ENCODE measurements at places on chromosomes 1 and 21.

- DNase-seq, result no peak
Observed at GRCh38 chr1:174060090-174060489, 37.9 kb upstream of the RC3H1 start.

DNA sequence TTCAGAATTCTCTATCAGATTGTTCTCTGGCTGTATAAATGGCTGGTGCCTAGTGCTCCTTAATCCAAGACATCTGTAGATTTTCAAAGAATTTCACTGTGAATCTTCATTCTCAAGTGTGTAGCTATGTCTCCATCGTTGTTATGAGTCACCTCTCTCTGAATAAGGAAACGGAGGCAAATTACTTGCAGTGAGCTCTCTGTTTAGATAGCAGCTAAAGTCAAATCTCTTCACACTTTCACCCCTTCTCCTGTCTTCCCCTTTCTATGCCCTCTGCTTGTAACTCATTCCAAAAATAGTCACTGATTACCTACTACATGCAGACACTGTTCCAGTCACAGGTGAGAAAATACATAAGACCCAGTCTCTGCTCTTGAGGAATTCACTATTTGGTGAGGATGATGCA is 39.7 kb downstream of the CHML start:
- DNase-seq, result no peak

DNA sequence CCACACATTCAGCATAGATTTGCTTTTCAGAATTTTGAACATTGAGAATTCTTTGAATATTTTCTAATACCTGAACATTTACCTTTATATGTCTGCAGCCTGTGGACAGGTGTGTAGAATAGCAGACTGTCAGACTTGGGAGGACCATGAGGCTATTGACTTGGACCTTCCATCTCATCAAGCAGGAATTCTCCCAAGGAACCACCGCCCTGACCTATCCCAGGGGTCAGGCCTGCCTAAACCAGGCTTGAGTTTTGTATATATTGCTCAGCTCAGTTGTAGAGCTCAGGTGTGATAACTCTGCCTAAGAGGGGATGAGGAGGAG is 53.2 kb downstream of the RUNX1 start:
- no peak for DNase-seq

GRCh38 chr1:210373628-210373877 is 44.9 kb downstream of the HHAT start:
- no peak for DNase-seq

- no peak for DNase-seq
Observed at GRCh38 chr21:33968080-33968994, 52.7 kb upstream of the ATP5PO start.

GRCh38 chr1:187876775-187877174 is 1048.0 kb downstream of the PLA2G4A start:
- no peak for DNase-seq

GRCh38 chr1:216533776-216534175 is 110.5 kb upstream of the USH2A start:
- DNase-seq, result no peak

DNA sequence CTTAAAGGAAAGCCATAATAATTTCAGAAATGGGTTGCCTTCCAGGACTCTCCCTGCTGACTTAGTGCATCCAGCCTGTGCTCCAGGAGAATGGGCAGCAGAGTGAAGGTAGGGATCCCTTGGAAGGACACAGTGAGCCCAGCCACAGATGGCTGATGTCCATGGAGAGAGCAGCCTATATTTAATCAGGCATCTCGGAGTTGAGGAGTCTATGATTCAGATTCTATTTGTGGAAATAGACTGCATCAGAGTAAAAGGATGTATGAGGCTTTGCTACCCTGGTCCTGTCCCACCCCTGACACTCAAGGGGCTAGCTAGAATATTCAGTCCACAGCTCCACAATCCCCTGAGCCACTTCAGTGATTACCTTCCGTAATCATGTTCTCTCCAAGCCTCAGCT is 43.8 kb upstream of the PBX1 start:
- DNase-seq, result no peak

DNA sequence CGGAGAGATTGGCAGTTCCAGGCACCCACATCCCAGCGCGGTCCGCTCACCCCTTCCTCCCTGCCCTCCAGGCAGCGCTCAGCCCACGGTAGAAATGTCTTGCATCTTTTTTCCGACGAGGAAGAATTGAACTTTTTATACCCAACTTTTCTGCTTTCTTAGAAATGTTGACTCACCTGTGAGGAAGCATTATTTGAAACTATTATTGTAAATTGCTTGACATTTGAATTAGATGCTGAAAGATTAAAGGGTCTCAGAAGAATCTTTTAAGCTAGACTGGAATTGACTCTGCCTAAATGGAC is 912 bp upstream of the SIPA1L2 start:
- DNase-seq, result no peak

- DNase-seq, result no peak
Observed at GRCh38 chr1:65830306-65830705, 37.6 kb downstream of the PDE4B start.

- no peak for DNase-seq
Observed at GRCh38 chr1:165871311-165872067, 44.1 kb downstream of the UCK2 start.

- DNase-seq, result no peak
Observed at GRCh38 chr1:2345297-2346075, 45.9 kb downstream of the MORN1 start.

GRCh38 chr21:38806942-38807284 is 1.2 kb downstream of the ETS2 start:
- no peak for DNase-seq

DNA sequence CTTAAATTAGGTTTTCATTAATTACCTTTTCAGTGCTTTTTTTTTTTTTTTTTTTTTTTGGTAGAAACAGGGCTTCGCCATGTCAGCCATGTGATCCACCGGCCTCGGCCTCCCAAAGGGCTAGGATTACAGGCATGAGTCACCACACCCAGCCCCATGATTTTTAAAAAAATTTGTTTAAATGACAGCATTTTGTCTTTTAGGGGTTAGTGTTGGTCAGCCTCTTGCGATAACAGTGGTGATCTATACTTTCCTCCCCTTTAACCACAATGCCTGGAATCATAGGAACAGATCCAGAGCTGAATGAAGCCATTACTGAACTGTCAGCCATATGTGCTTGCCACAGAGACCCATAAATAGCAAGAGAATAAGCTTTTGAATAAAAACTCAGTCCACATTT is 73.9 kb downstream of the CACHD1 start:
- no peak for DNase-seq

DNA sequence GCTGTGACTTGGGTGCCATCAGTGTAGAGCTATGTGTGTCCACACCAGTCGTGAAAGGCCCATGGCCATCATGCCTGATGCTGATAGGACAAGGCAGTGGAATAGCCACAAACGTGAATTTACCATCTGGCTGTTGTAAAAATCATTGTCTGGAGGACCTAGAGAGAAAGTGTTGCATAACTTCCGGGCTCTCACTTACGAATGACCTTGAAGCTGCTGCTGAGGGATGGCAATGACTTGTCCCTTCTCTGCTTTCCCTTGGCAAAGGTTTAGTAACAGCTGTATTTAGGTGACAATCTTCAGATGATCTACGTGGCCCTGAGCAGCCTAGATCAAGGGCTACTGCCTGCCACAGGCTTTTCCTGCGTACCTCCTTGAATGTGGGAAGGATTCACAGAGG is 5.8 kb downstream of the ATP1B1 start:
- DNase-seq, result no peak

GRCh38 chr1:85070972-85071492 is 22.7 kb upstream of the MCOLN3 start:
- no peak for DNase-seq

DNA sequence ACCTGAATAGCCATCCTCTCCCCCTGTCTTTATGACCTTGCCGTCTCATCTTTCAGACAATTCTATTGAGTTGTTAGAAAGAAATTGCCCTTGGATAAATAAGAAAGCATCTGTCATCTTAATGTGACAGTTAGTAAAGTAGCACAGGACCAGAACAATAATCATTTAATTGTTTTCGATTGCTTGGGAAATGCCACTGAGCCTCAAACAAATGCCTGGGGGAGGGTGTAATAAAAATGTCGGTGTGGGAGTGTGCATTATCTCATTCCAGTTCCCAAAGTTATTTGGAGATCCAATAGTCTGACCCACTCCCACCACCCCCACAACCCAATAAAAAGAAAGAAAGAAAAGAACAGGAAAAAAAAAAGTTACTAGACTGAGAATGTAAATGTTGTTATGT is 509.3 kb upstream of the LRRC7 start:
- no peak for DNase-seq

GRCh38 chr1:54986533-54986932 is 6.1 kb downstream of the TMEM61 start:
- no peak for DNase-seq

- no peak for DNase-seq
Observed at GRCh38 chr1:153831026-153831425, 55.8 kb downstream of the SLC27A3 start.

DNA sequence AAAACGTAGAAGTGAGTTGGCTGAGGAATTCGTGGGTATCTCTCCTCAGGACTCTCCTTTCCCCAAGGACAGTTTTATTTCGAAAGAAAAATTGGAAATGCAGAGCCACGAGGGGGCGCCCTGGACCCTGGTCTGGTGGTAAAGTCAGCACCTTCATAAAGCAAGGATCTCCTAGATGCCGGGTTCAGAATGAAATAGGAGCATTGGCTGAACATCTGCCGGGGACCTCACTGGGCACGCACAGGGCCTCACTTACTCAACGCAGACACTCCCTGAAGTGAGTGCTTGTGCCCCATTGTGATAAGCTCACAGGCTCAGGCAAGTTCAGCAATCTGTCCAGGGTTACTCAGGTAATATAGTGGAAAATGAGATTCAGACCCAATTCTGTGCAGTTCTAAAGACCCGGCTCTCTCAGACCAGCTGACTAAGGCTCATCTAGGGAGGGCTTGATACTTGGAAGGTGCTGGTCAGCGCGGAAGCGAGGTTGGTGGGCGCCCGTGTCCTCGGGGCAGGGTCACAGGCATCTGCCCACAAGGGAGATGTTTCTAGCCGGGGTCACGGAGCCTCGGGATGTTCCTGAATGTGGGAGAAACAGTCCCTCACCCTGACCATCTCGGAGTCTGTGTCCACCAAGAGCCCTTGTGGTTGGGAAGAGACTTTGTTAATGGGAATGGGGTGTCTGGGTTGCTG is 55.7 kb upstream of the ETV3 start:
- no peak for DNase-seq

- DNase-seq, result no peak
Observed at GRCh38 chr1:201253411-201253810, 29.9 kb upstream of the PKP1 start.

DNA sequence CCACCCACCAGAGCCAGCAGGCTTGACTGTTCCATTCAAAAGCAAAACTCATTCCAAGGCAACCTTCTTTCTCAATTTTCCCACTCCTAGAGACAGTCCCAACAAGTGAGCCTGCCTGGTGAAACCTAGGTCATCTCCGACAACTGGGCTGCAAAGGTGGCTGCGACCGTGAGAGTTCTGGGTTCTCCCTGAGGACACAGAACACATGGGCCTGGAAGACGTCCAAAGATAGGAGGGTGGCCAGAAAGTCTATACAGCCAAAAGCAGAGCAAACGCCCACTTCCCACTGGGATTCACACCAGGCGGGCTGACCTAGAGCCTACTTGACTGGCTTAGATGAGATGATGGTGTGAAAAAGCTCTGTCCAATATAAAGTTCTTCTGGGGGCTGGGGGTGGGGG is 90.2 kb upstream of the GRIK3 start:
- DNase-seq, result no peak

- DNase-seq, result no peak
Observed at GRCh38 chr1:93751377-93752250, 70.0 kb upstream of the BCAR3 start.

- no peak for DNase-seq
Observed at GRCh38 chr1:194309269-194309668, 1122.9 kb upstream of the B3GALT2 start.

DNA sequence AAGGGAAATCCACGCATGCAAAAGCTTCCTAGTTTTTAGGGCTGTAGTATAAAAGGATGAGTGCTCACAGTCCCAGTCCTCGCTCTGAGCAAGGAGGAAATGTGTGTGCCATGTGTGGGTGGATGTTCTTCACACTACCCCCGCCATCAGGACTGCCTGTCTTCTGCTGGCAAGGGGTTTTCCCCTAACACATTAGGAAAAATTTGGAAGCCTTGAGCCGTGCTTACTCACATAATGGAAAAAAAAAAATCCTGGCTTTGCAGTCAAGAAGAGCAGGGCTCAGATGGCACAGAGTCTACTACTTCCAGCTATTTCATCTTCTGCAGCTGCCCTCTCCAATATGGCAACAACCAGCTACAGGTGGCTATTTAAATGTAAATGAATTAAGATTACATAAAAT is 363.1 kb downstream of the PLPP3 start:
- DNase-seq, result no peak

- DNase-seq, result no peak
Observed at GRCh38 chr1:199948587-199949280, 78.8 kb upstream of the NR5A2 start.

- DNase-seq, result no peak
Observed at GRCh38 chr1:2358072-2358471, 33.3 kb downstream of the MORN1 start.

- DNase-seq, result no peak
Observed at GRCh38 chr1:169853341-169853740, 40.4 kb downstream of the SCYL3 start.

DNA sequence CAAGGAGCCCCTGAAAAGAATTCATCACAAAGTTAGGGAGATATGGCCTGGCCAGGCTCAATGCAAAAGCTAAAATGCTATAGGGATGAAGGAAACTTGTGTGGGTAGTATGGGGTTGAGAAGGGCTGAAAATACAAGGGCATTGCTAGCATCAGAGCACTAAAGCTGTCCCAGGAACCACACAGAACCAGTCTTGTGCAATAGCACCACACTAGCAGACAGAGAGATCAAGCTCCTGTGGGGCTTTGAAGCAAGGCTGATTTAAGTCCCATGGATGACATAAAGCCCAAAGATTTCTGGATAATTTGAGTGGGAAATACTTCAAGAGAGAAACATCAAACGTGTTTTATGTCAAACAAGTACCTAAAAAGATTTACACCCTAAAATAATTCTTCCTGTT is 97.1 kb downstream of the VAV3 start:
- DNase-seq, result no peak

GRCh38 chr1:200258447-200259375 is 151.1 kb downstream of the ZNF281 start:
- DNase-seq, result no peak

GRCh38 chr21:36323032-36323431 is 3.0 kb downstream of the MORC3 start:
- DNase-seq, result no peak

DNA sequence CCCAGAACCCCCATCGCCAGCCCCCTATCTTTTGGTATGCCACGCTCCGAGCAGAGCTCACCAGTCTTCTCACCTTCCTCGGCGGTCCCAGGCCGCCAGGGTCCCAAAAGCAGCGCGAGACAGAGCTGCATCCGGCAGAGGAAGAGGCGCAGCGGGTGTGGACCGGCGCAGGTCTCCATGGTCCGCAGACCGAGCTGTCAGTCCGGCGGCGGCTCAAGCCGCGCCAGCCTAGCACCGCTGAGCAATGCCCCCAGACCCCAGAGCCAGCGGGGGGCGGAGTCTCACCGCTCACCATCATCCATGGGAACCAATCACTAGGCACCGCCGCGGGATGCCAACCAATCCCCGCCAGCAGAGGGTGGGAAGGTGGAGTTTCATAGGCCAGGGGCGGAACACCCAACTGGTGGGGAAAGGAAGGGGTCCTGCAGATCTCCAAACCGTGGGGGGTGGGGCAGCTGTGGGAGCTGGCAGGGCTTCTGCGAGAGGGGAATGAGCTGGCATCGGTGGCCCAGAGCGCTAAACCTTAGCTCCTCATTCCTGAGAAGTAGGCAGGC is at the start of gene EPHA10:
EPHA10 (minus strand) TSS at position 233 of the 554 bp plus-strand sequence; CDS start at position 179, 54 bp downstream.
- no peak for DNase-seq
